ENCODE measurements at places on chromosomes 5 and 9.
A peak's percentile ranks its signal among the peaks of the same experiment; 100 is the strongest.

GRCh38 chr9:129208207-129209032, 30.4 kb upstream of the IER5L start:
- DNase-seq, result peak; percentile 55

GRCh38 chr5:135264451-135265440, 134.3 kb downstream of the MACROH2A1 start:
- DNase-seq, result no peak

DNA sequence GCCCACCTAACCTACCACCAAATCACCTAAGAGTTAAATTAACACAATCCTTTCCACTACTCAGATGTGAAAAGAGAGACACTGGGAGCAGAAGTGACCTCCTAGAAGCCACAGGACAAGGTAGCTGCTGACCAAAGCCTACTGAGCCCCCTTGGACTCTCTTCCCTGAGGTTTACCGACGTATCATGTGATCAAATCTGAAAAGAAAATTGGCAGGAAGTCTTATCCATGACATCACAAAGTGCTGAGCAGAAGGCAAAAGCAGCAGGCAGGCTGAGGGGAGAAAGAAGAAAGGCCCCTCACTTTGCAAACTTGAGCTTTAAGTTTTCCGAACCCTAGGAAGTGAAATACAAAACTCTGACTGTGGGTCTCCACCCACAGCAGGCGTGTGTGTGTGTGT, 11.1 kb downstream of the PRELID2 start:
- DNase-seq, result no peak

DNA sequence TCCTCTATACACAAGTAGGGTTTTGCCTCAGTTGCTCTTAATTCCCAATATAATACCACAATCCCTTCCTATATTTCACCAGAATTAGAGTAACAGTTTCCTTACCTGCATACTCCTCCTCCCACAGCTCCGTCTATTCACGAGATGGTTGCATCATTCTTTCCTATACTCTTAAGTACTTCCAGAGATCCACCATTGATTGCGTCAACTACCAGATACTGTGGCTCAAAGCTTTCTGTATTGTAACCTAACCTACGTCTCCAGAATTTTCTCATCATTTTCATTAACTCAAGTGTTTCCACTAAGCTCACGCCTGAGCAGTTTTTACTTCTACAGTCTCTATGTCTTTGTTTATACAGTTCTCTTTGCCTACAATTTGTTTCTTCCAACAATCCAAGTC, 31.2 kb upstream of the MINAR2 start:
- no peak for DNase-seq

DNA sequence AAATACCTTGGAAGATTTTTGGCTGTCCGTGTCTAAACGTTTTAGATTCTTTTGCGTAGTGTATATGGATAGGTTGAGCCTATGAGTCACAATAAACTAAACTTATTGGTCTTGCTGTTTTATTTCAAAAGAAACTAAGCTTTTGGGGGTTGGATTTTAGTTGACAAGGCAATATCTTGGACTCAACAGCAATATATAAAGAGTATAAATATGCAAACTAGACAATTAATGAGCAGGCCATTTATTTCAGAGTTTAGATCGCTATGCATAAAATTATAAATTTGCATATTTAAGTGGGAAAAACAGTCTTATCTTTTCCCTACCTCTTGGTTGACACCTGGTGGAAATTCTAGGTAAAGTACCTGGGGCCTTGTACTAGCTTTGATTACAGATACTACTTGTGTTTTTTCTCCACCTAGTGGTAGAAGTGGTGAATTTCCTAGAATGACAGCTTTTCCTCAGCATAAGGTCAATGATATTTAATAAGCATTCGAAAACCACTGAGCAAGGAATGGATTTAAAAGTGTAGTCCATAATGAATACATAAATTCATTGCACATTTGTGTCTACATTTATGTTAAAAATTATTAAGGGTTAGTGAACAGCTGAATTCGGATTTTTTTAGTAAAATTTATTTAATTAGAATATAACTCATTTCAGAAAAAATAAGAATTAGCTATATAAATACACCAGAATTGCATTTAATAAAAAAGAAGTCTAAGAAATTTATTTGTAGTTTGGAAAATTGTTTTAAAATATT, 1.7 kb upstream of the ARRDC3 start:
- DNase-seq, result no peak

DNA sequence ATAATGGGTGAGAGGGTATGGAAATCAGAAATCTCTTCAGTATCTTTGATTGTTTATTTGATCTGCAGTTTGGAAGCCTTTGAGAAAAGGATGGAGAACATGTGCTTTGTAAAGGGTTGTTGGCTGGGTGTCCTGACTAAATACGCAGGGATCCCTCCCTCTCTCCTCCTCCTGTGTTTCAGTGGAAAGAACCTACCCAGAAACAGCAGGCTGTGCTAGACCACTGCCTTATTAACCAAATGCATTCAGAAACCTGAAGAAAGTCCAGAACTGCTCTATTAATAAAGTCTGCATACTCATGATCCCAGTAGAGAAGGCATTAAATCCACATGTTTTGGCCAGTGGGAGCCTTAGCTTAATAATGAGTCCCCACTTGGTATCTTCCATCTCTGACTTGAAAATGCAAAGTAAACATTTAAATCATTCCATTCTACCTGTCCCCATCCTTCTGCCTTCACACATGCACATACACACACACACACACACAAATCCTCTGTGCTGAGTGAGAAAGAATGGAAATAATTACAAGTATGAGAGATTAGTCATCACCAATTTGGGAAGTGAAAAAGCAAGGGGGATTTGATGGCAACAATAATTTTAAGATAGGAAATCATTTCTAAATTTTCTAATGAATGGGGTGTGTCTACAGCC, 10.0 kb upstream of the LECT2 start:
- no peak for DNase-seq

GRCh38 chr5:38673671-38674071, 117.2 kb upstream of the LIFR start:
- no peak for DNase-seq

GRCh38 chr5:173243831-173244305, 8.9 kb upstream of the NKX2-5 start:
- DNase-seq, result no peak

- no peak for DNase-seq
Measured at GRCh38 chr9:112382501-112383364, 2.8 kb downstream of the HSDL2 start.

DNA sequence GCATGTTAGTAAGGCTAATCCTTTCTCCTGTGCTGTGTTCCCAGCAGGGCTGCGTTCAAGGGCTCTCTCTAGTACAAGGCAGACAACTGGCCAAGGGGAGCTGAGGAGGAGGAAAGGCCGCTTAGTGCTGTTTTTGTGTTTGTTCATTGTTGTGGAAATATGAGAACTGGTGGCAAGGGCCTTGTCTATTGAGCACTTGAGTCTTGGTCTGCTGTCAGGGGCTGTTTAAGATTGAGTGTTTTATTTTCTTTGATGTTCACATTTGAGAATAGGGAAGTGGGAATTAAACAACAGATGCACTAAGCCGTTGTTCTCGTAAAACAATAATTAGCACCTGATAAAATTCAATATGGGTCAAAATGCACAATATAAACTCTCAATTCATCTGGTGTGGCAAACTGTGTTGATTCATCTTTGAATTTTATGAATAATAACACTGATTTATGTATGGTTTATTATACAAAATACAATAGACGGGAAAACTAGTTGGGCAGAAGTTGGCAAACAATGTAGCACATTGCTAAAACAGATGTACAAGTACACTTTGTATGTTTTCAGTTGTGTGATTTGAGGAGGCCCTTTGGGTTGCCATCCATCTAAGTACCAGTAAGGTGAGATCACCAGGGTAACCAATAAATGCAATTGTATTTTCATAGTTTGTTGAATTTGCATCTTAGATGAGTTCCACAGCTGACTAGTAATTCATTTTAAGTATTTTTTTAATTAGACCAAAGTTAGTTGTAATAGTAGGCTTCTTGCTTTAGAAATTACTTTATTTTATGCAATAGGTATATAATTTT, 97.6 kb upstream of the GRHPR start:
- DNase-seq, result no peak

DNA sequence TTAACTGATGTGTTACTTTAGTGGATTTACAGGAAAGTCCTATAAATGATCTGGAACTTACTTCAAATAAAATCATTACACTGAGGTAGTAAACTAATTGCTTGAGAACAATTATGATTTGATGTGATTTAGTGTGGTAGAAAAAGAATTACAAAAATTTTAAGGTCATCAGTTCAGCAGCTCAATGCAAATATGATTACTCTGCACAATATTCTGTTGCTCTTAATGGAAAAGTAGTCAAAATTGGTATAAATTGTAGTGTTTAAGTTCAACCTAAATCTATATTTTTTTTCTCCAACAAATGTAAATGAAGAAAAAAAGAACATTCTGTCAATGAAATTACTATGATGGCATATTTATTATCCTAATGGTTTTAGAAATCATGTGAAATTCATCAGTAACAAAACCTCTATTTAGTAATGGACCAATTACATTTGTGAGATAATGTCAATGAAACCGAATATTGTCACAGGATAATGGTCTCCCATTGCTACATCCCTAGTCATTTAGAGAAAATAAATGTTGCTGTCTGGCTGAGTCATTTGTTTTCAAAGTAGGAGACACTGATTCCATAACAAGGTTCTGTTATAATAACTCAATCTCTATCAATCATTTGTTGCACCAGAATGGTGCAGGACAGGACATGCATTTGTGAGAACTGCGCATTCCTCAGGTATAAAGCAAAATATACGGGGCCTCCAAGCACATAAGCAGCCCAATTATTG, 177.1 kb downstream of the NFIB start:
- no peak for DNase-seq

- peak; percentile 49 for DNase-seq
Measured at GRCh38 chr9:91177661-91178280, 183.9 kb downstream of the AUH start.

GRCh38 chr9:117395151-117395650, 19.7 kb downstream of the ASTN2 start:
- no peak for DNase-seq

- no peak for DNase-seq
Measured at GRCh38 chr5:68770551-68770950, 323.3 kb upstream of the SLC30A5 start.

DNA sequence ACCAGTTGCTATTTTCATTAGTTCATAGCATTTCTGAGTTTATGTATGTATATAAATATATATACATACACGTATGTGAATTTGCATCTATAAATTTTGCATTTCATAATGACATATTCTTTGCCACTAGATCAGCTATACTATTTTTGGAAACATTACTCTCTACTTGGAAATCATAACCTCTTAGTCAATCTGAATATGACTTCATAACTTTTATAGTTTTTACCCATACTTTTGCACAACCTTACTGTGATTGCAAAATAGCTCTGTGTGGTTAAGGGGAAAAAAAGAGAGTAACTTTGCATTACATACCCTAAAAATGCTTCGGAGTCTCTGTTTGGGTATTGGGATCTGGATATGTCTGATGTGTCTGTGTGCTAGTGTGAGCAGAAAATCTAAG, 44.9 kb upstream of the ADAMTSL1 start:
- no peak for DNase-seq

DNA sequence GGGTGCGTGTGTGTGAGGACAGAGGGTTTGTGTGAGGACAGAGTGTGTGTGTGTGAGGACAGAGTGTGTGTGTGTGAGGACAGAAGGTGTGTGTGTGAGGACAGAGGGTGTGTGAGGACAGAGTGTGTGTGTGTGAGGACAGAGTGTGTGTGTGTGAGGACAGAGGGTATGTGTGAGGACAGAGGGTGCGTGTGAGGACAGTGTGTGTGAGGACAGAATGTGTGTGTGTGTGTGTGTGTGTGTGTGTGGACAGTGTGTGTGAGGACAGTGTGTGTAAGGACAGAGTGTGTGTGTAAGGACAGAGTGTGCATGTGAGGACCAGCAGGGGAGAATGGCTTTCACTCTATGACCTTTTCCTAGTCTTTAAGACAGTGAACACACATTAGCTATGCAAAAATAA, 63.1 kb upstream of the UBAC1 start:
- no peak for DNase-seq

DNA sequence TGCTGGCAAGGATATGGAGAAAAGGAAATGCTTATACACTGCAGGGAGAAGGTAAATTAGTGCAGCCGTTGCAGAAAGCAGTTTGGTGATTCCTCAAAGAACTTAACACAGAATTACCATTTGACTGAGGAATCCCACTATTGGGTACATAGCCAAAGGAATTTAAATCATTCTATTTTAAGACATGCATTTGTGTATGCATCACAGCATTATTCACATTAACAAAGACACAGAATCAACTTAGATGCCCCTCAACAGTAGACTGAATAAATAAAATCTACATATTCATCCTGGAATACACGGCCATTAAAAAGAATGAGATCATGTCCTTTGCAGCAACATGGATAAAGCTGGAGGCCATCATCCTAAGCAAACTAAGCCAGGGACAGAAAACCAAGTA, 510.1 kb upstream of the CDH9 start:
- no peak for DNase-seq

- DNase-seq, result no peak
Measured at GRCh38 chr5:139752506-139753473, 42.8 kb upstream of the PSD2 start.

DNA sequence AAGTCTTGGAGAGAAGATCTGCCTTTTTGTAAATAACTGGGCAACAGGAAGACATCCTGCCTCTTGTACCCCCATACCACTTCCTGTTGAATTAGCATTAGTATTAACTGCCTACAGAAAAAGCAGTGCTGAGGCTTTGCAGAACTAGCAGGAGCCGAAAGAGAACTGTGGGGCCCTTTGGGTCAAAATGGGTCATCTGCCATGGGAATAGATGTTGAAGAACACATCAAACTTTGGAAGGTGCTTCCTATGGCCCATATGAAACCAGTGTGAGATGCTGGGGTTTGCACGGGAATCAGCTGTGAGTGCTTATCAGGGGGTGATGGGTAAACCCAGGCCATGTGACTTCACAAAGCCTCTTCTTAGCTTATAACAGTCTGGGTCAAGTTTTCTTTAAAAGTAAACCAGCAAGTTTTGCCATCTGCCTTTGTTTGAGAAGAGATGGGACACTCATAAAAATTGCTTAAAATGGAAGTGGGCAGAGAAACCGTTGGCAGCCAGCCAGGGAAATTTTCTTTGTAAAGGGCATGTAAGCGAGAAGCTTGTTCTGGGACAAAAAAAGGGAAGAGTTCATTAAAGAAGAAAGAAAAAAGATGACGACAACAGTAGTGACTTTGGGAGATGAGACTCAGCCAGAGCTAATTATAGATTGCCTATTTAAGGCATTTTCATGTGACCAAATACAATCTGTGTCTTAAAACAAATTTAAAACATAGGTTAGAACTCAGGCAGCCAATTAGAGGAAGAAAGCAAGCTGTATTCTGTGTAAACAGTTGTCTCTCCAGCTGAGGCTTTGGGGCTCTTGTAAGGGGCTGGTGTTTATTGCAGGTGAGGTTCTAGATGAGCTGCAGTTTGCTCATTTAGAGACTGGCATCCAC, 4.4 kb downstream of the SLC25A25 start:
- peak; percentile 32 for DNase-seq

- DNase-seq, result no peak
Measured at GRCh38 chr9:114864471-114864870, 58.6 kb upstream of the TNFSF15 start.

GRCh38 chr5:76367623-76368371, 35.3 kb upstream of the IQGAP2 start:
- peak; percentile 30 for DNase-seq
